ENCODE measurements at places on chromosomes 12 and 14.

DNA sequence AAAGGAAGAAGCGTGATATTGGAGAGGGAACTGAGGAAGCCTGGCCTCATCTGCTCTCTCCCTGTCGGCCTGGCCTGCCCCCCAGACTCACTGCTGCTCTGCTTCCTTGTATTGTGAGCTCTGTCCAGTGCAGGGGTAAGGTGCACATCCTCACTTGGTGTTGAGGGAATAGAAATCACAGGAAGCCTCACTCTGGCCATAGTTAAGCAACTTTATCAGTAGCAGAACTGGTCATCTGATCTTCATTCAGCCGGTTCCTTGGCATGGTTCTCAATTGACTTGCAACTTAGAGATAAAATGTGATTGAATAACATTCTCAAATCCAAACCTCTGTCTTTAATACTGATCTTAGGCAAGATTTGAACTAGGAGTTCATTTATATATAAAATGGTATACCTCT lies 11.5 kb upstream of the CCDC175 start:
- no peak for DNase-seq

DNA sequence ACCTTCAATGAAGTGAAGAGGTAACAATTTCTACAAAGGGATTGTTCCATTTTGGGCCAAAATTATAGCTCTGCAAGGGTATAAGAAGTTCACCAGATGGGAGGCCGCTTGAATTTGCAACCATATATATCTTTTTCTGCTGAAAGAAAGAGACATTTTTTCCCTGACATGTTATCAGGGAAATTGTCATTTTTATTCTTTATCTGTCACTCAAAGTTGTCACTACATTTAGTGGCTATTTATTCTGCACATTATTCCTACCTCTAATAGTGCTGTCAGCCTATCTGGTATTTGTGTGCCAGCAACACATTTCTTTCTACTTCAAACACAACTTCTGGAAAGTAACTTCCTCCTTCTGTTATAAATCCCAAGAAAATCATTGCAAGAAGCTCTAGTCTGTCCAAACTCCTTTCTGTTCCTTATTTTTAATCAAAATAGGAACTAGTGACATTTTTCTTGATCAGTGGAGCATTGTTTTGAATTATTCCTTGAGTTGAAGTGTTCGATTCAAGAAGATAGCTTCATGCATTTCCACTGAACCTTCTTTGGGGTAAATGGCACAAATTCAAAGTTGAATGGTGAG lies 137.9 kb upstream of the ATP2B1 start:
- no peak for DNase-seq

- peak; percentile 1 for DNase-seq
Observed at GRCh38 chr12:66900616-66901015, 221.7 kb upstream of the GRIP1 start.

DNA sequence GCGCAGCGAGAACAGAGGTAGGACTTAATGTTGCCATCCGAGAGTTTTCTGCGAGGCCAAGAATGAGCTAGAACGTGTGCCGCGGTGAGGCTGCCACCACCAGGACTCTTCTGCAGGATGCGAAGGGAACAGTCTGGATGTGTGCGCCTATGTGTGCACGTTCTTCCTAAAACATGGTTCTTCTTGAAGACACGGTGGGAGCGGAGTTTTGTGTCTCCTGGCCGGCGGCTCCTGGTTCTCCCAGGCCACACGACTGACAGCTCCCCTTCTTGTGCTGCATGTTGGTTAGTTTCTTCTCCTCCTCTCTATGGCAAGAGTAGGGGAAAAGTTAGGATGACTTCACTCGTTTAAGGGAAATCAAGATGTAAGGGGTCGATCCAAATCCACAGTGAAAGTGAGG lies 56.2 kb upstream of the CORO1C start:
- no peak for DNase-seq

- peak; percentile 87 for DNase-seq
Observed at GRCh38 chr14:76937181-76938091, 91.1 kb downstream of the IRF2BPL start.

GRCh38 chr14:35688126-35688826 lies 120.8 kb downstream of the RALGAPA1 start:
- no peak for DNase-seq

DNA sequence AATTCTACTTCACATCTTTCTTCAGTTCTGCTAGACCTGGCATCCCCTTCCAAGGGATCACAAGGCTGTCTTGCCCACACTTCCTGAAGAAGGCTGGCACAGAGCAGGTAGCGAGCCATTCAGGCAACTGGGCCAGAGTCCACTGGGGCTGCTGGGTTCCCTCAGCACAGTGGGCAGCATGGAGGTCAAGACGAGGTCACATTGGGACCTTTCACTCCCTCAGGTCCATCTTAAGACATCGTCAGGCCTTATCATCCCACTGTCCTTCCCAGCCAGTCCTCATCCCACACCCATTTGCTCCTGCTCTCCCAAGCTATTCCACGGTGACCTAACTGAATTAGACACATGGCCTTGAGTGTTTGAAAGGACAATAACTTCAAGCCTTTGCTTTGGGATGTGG lies 143.1 kb upstream of the HIF1A start:
- DNase-seq = no peak

DNA sequence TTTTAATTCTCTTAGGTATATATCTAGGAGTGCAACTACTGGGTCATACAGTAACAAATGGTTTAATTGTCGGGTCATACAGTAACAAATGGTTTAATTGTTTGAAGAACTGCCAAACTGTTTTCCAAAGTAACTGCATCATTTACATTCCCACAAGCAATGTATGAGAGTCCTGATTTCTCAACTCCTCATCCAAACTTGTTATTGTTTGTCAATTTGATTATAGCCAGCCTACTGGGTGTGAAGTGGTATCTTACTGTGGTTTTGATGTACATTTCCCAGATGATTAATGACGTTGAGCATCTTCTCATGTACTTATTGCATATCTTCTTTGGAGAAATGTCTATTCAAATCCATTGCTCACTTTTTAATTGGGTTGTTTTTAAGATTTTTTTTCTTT lies 67.6 kb upstream of the CFL2 start:
- no peak for DNase-seq

DNA sequence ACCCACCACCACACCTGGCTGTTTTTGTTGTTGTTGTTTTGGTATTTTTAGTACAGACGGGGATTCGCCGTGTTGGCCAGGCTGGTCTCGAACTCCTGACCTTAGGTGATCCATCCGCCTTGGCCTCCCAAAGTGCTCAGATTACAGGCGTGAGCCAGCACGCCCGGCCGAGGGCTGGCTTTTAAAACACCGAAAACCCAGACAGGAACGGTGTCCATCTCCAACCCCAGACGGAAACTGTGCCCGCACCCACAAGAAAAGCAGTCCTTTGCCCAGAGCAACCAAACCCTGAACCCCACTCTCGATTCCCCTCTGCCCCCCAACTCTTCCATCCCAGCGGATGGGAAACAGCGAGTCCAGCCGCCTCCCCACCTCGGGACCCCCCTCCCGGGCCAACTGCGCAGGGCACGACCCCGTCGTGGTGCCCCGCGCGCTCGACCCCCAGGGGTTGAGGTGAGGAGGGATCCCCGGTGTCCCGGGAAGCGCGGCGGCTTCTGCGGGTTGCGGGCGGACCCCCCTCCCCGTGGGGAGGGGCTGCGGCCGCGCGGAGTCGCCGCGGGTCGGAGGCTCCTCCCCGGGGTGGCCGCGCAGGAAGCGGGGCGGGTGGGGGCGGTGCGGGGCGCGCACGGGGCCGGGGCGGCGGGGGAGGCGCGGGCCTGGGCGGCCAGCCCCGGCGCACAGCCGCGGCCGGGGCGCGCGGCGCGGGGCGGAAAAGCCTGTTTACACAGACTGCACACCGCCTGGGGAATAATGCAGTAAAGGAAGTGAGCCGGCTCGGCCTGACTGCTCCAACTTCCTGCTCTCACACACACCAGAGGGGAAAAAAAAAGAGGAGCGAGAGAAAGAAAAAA lies at the start of gene ELK3:
TSS of gene ELK3 (plus strand) at position 651 of the 851 bp plus-strand sequence.
- peak; percentile 76 for DNase-seq

GRCh38 chr12:67339530-67339929 lies 70.4 kb downstream of the CAND1 start:
- DNase-seq = no peak

DNA sequence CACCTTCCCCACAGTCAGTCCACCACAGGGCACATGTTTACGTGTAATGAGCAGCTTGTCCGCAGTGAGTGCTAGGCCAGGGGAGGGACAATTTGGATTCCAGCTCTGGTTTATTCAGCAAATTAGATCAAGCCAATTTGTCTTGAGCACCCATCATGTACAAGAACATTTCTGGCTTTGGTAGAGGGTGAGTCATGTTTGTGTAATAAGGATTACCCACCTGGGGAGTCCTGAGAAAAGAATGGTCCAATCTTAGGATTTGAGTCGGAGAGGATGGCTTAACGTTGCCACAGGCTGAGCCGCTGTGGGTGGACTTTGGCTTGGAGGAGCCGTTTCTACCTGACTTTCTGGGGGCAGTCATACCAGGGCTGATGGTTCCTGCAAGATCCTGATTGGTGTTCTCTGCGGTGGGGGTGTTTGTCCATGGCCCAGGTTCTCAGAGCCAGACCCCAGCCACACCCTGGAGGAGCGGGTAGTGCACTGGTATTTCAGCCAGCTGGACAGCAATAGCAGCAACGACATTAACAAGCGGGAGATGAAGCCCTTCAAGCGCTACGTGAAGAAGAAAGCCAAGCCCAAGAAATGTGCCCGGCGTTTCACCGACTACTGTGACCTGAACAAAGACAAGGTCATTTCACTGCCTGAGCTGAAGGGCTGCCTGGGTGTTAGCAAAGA lies 143.7 kb downstream of the SMOC1 start:
- DNase-seq = no peak

GRCh38 chr12:50545786-50546185 lies 41.0 kb downstream of the DIP2B start:
- no peak for DNase-seq

GRCh38 chr14:52399921-52400595 lies 85.9 kb downstream of the PTGER2 start:
- peak; percentile 61 for DNase-seq

- DNase-seq = no peak
Observed at GRCh38 chr14:35301735-35302528, 9.8 kb downstream of the PSMA6 start.

GRCh38 chr14:51157012-51157411 lies 62.1 kb upstream of the TRIM9 start:
- DNase-seq = peak; percentile 6

DNA sequence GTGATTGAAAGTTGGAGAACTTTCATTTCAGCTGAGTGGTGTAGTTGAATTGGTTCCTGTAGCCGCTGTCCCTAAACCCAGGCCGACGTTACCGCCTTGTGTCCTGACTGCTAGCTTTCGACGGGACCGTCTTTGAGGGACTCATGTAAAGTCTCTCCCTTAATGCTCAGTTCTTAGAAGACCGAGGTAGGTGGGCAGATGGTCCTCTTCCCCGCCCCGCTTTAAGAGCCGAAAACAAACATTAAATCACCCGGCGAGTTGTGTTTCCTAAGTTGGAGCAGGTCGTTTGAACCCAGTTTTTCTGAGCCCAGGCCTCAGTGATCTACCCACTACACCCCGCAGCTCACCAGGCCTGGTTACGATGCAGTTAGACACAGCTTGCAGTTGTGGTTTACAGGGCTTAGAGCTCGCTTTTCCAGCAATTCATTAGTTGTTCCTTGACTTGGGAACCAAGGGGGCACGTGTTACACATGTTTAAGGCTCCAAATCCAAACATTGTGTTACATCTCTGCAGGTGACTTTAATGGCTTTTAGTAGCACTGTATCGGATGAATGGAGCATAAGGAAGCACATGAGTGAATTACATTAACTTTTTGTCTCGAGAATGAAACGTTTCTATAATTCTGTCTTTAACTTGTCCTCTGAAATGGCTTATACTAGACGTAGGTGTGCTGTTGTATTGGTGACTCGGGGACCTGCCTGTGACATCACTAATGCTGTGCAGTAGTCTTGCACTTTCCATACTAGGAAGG lies 790 bp downstream of the NEDD1 start:
- DNase-seq = no peak

DNA sequence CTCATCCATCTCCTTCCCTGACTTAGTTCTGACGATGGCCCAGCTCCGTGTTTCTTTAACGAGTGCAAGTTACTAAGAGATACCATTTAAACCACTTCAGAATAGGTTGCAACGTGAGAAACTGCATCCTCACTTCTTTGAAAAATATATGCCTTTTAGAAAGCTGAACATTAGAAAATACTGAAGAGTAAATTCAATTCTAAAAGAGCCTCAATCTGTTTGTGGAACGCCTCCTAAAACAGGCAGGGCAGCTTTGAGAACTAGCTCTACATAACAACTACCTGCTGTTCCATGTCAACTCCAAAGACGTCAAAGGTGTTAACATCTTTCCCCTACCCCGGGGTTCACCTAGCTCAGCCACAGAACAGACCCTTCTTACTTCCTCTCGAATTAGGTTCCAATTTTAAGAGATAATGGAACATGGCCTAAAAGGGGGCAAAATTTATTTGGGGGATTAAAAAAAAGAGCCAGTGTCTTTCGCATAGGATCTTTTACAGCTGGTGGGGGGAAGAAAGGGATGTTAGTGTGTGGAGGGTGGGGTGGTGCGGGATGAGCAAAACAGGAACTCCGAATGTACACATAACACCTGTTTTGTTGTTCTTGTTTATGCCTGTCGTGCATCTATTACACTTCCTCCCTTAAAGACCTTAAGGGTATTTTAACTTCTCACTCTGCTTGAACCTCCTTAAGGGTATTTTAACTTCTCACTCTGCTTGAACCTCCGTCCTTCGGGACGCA lies 3.3 kb downstream of the BHLHE41 start:
- no peak for DNase-seq

DNA sequence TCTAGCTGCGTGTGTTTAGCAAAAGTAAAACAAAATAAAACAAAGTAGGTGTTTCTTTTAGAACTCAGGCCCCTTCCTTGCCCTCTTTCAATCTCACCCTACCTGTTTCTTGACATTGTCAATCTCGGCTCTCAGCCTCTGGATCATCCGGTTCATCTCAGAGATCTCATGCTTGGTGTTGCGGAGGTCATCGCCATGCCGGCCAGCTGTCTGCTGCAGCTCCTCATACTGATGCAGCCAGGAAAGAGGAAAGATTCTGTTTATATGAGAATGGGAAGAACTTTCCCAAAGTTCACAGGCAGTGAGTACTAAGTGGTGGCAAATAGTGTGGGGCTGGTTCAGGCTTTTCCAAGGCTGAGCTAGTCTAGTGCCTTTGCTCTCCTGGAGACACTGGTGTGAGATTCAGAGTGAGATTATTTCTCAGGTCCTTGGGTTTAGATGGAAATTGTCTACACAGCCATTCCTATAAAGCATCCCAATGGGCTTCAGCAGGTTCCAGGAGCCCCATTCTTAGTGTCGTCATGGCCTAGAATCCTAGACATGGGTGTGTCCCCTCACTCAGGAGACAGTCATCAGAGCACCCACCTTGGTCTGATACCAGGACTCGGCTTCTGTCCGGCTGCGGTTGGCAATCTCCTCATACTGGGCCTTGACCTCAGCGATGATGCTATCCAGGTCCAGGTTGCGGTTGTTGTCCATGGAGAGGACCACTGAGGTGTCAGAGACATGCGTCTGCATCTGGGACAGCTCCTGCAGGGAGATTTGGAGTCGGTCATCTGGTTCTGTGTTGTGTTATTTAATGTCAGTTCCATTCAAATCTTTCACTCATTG lies 3.0 kb downstream of the KRT5 start:
- DNase-seq = no peak

DNA sequence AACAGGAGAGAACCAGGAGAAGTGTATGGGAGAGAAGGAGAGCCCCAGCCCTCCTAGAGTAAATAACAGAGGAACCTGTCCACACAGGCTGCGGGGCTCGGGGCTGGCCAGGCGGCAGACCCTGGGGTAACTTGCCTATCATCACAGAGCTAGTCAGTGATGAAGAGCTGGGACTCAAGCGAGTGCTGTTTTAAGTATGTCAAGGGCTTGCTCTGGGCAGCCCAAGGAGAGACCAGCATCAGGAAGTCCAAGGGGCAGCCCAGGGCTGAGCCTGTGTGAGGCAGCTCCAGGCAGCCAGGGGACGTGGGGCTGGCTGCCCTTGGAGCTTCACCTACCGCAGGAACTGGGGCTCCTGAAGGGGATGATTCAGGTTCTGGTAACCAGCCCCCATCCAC lies 10.0 kb downstream of the VWF start:
- DNase-seq = no peak
